Dermis blood vessel endothelial cell (primary cell): ENCODE measurements at places on chromosomes 3 and 15.

DNA sequence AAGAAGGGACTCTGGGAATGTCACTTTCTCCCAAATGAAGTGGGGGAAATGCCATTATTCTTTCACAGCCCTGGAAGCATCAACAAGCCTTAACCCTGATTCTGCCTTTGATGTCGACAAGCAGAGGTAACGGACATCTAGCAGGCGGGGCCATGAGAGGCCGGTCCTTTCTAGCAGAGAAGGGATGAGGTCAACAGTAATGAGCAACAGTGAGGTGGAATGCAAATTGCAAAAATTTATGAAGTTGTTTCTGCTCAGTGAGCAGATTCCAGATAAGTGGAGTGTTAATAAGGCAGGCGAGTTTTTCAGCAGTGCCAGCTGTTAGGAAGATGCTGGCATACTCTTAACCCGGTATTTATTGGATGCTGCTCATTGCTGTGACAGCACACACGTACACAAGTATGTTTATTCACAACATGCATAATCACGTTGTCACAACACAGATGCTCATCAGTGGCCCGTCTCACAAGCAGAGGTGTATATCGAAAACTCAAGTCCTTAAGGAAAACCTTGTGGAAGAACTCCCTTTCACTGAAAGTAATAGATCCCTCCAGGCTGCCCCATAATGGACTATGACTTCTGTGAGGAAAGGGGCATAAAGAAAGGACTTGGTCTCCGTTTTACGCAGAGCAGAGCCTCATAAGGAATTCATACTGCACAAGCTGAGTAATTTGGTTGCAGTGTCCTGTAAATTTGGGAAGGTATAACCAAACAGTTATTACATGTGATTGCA lies 329.0 kb downstream of the IGSF11 start:
- DNase-seq, result no peak

- DNase-seq, result no peak
Observed at GRCh38 chr15:49706805-49707204, 86.0 kb downstream of the DTWD1 start.

DNA sequence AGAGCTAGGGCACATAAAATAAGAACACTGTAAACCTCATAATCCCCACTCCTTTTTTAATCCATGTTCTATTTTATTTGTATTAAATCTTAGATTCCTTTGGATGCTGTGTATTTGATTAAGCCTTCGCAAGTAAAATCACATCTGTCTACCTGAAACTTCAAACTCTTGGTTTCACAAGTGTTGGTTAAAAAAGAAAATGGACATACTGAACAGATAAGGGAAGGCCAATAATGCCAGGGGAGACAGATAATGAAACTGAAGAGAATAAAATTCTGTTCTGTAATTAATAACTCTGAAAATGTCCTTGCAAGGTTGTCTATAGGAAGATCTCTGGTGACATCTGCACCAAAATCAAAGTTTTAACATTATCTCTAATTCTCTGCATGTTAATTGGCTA lies 114.2 kb downstream of the ULK4 start:
- no peak for DNase-seq

- peak; percentile 6 for DNase-seq
Observed at GRCh38 chr3:17307482-17307881, 422.7 kb downstream of the PLCL2 start.

GRCh38 chr15:88580532-88580931 lies 34.1 kb upstream of the DET1 start:
- DNase-seq, result peak; percentile 74

- no peak for DNase-seq
Observed at GRCh38 chr3:146517684-146518435, 26.5 kb downstream of the PLSCR1 start.

GRCh38 chr3:17175187-17175807 lies 290.5 kb downstream of the PLCL2 start:
- no peak for DNase-seq

- DNase-seq, result no peak
Observed at GRCh38 chr3:126433496-126434263, 39.0 kb downstream of the CFAP100 start.

DNA sequence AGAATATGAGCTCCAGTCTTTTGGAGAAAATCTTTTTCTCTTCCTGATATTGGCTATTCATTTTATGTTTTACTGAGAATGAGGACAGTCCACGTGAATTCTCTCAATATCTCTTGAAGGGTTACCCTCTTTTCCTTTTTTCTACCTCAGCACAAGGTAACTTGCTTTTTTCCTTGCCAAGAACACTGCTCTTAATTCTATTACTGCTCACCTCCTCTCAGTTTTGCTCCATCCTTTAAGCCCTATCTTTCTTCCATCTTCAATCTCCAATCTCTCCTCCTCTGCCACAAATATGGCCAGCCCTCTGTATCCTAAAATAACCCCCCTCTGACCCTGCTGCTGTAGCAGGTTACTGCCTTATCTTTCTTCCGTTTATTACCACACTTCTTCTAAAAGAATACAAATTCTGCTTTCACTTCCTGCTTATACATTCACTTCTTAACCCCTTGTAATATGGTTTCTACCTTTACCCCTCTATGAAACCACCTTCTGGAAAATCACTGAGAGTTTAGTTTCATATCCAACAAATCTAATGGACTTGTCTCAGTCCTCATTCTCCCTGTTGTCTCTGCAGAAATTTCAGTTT lies 89.0 kb downstream of the NFKBIZ start:
- no peak for DNase-seq

- no peak for DNase-seq
Observed at GRCh38 chr3:183279371-183279770, 26.3 kb downstream of the B3GNT5 start.

- no peak for DNase-seq
Observed at GRCh38 chr3:100521439-100521845, 29.0 kb downstream of the TMEM45A start.

- no peak for DNase-seq
Observed at GRCh38 chr3:133857767-133858166, 37.9 kb downstream of the RAB6B start.

DNA sequence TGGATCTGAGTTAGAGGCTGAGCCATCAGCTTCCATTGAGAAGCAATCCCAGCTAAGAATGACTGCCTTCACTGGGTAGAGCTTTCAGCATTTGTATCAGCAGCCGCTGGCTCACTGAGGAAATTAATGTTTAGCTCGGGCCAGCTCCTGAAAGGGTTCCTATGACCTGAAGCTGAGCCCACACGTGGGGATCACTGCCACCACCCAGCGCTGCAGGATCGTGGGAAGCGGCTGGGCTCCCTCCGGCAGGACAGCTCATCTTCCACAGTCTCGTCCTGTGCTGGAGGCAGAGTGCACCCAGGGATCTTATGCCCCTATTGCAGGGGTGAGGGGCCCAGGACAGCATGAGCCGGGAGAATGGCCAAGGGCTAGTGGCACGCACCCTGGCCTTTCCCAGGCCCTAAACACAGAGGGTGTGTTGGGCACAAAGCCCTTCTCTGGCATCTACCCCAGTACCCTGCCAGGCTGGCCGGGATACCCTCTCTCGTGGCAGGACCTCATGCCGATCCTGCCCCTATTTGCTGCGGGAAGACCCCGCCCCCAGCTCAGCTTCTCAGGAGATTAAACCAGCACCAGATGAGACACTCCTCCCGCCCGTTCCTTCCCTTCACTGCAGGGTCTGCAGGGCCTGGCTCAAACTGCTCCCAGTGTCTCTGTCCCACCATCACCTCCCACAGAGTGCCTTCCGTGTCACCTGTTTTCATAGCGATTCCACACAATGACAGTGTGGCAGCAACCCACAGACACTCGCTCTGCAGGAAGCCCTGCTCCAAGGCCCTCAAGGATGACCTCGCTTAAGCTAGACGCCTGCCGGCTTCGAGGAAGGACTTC lies 28.5 kb downstream of the KLHL25 start:
- no peak for DNase-seq

DNA sequence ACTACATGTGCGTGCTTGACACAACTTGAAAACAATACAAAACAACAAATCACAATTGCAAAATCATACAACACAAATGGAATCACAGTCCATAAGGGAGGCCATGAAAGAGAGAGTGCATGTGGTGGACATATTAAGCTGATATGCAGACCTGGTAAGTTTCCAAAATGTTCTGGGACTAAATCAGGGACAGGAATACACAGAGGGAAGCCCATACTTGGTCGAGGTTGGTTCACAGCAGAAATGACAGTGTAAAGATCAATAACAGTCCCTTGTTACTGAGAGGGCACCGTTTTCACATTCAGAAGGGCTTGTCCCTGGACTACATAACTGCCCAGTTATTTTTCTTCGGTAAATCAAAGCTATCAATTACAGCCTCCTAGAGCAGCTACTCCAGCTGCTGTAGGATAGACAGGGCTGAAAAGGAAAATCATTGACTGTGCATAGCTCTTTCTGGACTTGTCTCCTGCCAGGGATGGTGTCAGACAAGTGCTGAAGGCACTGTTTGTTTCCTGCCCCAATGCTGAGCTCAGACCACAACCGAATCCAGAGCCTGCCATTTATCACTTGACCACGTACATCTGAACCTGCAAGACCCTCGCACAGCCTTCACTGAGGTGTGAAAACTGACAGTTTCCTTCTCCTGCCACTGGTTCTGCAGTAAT lies 79.5 kb upstream of the KCNMB2 start:
- DNase-seq, result no peak

DNA sequence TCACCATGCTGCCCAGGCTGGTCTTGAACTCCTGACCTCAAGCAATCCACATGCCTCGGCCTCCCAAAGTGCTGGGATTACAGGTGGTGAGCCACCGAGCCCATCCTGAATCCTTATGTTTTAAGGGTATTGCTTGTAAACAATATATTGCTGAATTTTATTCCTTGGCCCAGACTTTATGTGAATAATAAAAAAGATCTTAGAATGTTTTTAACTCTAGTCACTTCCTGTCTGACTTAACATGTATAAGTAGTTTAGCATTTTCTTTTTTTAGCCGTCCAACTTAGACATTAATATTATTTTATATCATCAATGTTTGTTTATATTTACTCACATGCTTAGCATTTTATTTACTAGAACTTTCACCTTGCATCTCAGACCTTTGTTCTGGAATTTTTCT lies 9.2 kb upstream of the EIF2B5 start:
- no peak for DNase-seq

GRCh38 chr3:10361375-10361774 lies 40.5 kb upstream of the SEC13 start:
- no peak for DNase-seq

GRCh38 chr3:178352326-178353005 lies 183.8 kb upstream of the KCNMB2 start:
- peak; percentile 90 for DNase-seq

- DNase-seq, result no peak
Observed at GRCh38 chr15:57538265-57538529, 53.5 kb upstream of the MYZAP start.

DNA sequence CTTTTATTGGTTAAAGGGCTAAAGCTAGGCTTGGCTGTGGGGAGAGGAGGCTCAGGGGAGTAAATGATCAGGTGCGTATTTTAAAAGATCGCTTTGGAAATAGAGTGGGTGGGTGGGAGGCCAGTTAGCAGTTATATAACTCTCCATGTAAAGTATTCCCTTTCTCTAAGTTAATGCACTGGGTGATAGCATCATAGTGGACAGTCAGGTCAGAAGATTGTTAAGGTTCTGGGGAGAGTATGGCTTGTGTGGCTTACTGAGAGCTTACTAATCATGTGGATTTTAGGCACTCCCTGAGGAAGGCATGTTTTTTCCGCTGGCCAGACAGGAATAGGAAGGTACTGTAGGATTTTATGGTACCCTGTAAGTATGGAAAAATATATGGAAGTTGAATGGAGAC lies 6.3 kb upstream of the EIF3J start:
- DNase-seq, result no peak

- no peak for DNase-seq
Observed at GRCh38 chr3:134017490-134017889, 12.2 kb downstream of the SLCO2A1 start.

GRCh38 chr3:53238051-53238850 lies 17.6 kb downstream of the TKT start:
- peak; percentile 94 for DNase-seq

DNA sequence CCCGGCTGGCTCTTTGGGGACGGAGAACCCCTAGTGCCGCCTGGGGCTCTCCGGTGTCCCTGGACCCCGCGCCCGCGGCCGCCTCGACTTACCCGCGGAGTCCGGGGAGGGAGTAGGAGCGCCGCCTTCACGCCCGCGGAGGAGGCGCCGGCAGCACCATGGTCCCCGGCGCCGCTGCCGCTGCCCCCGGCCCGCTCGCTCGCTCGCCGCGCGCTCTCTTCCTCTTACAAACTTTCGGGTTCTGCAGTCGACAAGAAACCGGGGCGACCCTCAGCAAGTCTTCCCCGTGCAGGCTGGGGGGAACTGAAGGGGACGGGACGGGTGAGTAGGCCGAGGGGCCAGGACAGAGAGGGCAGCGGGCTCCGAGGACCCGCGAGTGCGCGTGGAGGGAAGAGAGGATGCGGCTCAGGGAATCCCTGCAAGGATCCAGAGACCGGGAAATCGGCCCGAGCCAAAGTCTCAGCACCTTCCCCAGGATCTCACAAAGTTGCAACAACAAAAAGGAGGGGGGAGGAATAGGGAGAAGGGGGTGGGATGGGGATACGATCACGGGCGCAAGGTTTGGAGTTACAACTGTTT lies 2.0 kb downstream of the FOXP1 start:
- peak; percentile 52 for DNase-seq

DNA sequence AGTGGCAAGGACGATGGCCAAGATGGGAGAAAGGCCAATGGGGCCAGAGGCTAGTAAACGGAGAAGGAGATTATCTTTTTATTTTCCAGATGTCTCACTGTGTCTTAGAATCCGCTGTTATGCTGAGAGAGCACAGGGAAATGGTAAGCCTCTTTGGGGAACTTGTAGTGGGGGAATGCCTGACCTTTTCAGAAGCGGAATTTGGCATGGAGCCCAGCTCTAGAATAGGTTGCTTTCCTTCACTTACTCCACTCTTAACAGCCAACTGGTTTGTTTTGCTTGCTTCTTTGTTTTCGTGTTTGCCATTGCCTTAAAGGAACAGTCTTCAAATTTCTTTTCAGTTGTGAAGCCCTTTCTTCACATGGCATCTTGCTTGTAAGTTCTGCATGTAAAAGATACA lies 316.2 kb upstream of the THRB start:
- DNase-seq, result no peak

DNA sequence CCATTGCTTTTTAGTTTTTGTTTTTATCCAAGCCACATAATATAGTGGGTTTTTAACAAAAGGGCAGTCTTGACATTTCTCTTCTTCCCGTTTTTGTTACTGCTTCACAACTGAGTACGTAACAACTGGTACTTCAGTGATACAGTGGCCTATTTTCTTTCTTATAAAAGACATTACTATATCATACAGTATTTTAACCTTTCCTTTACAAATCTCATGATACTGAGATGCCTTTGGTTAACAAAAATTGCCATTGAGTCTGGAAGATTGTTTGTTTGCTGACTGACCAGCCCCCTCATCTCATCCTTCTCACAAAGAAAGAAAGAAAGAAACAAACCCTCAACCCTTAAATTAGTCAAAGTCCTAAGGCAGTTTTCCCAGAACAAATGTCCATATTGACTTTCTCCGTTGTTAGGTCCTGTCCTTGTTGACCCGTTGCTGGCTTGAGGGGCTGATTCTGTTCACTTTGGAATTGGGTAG lies 77.0 kb upstream of the SAMMSON start:
- DNase-seq, result no peak

GRCh38 chr3:32018757-32019564 lies 37.4 kb downstream of the ZNF860 start:
- peak; percentile 71 for DNase-seq

- peak; percentile 87 for DNase-seq
Observed at GRCh38 chr3:172646439-172647015, 64.3 kb downstream of the NCEH1 start.

GRCh38 chr15:60854858-60855564 lies 374.1 kb downstream of the RORA start:
- DNase-seq, result no peak
